ENCODE measurements at places on chromosomes 1 and 21. TPM values are rescaled to one million over a fixed set of nuclear protein-coding genes. Genes with fewer than 3 reads are reported as not detected.

DNA sequence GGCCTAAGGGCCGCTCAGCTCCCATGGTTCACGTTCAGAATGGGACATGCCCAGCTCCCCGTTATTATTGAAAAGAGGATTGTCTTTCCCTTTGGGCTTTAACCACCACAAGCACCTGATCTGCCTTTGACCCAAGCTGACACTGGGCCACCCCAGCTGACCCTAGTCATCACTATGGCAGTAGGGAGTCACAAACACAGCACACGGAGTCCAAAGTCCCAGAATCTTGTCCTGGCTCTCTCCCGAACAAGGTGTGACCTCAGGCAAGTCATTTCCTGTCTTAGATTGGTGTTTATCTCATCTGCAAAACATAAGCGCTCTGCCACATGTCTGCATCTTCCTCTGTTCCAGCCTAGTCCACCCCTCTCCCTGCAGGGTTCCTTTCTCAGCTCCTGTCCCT lies 31.5 kb downstream of the IGFN1 start:
- DNase-seq: no peak

DNA sequence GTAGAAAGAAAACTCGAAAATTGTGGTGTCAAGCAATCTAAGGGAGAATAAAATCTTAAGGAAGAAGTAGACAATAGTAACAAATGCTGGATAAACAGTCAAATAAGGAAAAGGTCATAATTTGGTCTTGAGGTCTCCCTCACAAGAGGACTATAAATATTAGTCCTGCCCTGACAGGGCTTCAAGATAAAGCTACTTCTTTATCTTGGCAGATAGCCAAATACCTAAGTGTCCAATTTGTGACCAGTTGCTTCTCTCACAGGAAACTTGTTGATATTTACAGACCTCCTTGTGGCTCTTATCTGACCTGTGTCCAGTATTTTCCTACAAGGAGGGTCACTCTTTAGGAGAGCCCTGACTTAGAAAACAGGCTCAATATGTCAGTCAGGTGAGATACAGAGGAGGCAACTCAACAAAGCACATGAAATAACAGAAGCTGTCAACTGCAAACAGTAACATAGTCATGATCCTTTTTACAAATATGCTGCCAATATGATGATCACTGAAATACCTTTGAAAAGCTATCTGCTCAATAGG lies 88.8 kb downstream of the TNNI3K start:
- no peak for DNase-seq

GRCh38 chr1:16021681-16022080 lies at the start of gene CLCNKA:
Gene CLCNKA, plus strand, starts transcription at chr1:16022036. Its CDS starts 584 bp downstream, at chr1:16022620.
- DNase-seq: no peak

DNA sequence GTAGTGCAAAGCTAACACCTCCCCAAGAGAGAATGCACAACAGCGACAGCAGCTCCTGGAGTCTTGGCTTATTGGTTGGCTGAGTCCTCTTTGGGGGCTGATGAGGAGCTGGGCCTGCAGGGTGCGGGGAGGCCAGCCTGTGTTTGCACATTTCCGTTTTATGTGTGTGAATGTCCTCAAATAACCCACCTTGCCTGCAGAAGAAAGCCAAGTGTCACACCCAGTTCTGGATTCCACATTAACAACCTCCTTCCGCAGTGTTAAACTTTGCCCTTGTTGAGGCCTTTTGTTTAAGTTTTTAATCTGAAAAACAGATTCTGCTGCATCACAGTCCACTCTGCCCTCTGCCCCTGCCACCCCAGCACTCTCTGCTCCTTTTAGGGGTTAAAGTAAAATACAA lies 274.5 kb downstream of the TM2D1 start:
- no peak for DNase-seq

DNA sequence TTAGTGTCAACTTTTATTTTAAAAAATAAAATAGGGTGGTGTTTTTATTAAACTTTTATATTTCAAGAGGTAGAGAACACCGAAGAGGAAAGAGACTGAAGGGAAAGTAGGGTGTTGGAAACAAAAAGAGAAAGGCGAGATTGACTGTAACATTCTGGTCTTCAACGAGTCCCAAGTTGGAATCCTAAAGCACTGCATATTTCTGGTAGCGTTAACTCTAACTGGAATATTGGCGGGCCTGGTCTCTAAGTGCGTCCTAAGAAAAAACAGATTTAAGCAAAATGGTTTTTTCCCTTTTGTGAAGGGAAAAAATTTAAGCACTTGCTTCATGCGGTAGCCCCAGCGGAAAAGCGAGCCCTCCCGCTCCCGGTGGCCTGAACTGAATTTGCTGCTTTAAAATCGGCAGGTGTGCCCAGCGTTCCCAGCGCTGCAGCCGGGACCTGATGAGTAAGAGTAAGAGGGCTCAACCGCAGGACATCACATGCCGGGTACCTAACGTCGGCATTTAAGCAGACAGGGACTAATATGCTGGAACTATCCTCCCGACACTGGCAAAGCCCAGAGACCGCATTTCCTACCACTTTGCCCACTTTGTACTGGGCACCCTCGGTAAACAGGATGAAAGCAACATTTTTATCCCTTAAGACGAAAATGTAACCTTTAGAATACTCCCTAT lies 30.5 kb upstream of the NFIA start:
- DNase-seq: no peak

DNA sequence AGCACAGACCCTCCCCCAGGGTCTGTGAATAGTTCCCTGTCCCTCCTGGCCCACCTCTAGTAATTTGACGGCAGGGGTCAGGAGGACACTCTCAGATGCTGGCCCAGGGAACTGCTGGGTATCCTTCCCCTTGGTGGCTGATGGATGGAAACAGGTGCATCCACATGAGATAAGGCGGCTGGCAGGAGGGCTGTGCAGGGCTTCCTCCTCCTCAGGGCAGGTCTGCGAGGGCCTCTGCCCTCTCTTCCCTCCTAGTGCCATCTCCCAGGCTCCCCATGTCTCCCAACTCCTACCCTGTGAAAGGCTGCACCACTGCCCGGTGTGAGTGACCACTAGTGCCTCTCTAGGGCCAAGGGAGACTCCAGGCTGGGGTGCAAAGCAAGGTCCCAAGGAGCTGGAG lies 123.9 kb downstream of the GLIS1 start:
- DNase-seq: no peak

DNA sequence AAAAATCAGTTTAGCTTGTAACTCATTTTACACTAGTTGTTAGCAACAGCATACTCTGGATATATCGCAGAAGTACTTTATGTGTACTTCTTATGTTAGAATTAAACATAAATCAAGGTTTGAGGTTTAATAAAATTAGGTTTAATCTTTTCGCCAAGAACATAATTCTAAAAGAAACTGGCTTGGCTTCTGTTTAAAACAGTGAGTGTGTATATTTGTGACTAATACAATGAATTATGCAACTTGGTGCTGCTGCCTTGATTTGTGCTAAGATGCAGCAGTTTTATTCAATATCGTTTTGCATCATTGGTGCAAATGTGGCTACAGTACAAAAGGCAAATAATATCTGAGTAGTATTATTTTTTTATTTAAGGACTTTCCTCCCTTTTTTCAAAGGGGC lies 44.8 kb downstream of the USP25 start:
- no peak for DNase-seq

DNA sequence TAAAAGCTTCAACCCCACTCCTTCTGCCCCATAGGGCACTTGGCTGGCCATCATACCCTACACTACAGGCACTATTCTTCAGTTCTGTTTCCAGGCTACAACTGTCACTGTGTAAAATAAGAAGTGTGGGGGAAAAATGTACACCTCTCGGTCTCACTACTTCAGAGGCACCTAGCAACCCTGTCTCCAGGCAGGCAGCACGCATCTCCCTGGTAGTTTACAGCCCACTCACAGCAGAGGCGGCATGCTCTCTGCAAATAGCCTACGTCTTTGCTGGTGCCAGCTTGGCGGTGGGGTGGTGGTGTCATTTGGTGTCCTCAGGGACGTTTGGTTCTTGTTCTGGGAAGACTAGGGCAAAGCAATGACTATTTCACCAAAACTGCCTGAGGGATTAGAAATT lies 48.2 kb upstream of the BTG3 start:
- no peak for DNase-seq

- DNase-seq: no peak
These were observed 381.6 kb downstream of the SRGAP2C start for GRCh38 chr1:121566346-121566745.

- DNase-seq: no peak
These were observed 69.9 kb downstream of the NFASC start for GRCh38 chr1:204940591-204940990.

DNA sequence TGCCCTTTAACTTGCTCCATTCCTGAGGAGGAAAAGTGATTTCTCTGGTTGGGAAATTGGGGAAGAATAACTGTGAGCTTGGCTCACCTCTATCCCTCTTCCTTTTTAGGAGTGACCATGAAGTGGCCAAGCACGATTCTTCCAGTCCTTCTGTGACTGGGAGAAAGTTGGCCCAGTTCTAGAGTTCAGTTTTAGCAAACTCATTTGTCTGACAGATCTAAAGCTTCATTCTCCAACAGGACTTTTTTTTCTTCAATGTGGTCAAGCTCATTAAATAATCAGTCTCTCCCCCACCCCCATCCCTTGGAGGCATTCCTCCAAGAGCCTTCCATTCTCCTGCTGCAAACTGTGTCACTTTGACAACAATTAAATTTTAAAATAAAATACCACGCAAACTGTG lies 6.4 kb upstream of the AGL start:
- DNase-seq: no peak

- DNase-seq: peak; percentile 12
These were observed 1.4 kb upstream of the DENND2C start for GRCh38 chr1:114671011-114671938.

- no peak for DNase-seq
These were observed 13.9 kb downstream of the URB1 start for GRCh38 chr21:32378956-32379355.

GRCh38 chr1:30285501-30285932 lies 437.9 kb downstream of the MATN1 start:
- no peak for DNase-seq

DNA sequence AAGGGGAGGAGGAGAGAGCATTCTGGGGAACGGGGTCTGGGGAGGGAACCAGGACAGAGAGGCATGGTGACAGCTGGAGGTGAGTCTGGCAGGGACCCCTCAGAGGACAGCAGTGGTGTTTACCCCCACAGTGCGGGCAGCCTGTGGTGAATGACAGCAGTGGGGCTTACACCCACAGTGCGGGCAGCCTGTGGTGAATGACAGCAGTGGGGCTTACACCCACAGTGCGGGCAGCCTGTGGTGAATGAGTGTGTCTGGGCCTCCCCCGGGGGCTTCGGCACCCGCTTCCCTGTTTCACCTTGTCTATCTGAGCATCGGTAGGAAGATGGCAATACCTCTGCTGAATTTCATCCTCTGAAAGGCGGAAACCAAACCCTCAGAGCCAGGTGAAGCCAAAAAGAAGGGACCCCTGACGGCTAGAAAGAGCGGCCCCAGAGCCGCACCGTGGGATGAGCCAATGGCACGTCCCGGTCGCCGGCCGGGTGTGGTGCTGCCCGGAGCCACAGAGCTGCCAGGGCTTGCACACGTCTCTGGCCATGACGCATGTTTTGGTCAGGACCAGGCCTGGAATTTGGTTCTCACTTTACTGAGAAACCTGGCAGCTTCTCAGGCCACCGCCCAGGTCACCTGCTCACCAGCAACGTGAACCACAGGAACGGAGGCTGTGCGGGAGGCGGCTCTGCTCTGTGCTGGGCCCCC lies 54.1 kb downstream of the SIK1 start:
- DNase-seq: no peak

- peak; percentile 58 for DNase-seq
These were observed 21.8 kb downstream of the TRPM2 start for GRCh38 chr21:44375281-44375651.

DNA sequence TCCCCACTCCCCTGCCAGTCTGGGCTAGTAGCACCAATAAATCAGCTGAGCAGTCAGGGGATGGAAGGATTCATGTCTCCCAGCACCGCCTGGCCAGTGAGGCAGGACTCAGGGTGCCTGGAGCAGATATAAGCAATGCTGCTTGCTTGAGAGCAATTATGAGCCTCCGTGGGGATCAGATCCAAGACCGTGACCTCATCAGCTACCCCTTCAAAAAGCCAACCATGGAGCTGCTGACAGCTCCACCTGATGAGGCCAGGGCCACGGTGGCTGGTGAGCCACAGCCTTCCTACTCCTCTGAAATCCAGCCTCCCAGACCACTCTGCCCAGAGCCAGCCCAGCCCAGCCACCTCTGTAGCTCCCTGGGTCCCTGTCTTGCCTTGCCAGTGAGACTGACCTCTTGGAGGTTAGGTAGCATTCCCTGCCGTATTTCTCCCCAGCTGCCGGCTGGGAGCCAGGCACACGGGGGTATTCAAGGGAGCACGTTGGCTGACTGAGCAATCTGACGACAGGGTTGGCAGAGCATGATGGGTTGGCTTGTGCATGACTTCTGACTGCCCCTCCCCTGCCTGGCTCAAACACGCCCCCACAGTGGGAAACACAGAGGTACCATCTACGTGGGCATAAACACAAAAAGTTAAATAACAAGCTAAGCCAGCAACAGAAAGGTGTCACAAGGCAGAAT lies 28.4 kb downstream of the SYT2 start:
- DNase-seq: no peak

REN gene
- total RNA-seq: not detected

GPR89A gene
- 25.0 TPM for total RNA-seq

GUCA2B gene
- total RNA-seq: not detected

FCRL5 gene
- not detected for total RNA-seq

NTRK1 gene
- 3.0 TPM for total RNA-seq

SPATA6 gene
- 0.35 TPM for total RNA-seq

APCS gene
- not detected for total RNA-seq

SHE gene
- not detected for total RNA-seq
